ENCODE measurements at places on chromosomes 5 and 9.

GRCh38 chr9:2208991-2209390 is 193.8 kb downstream of the SMARCA2 start:
- DNase-seq: peak; percentile 29

GRCh38 chr9:133488686-133489252 is 9.9 kb upstream of the SLC2A6 start:
- DNase-seq: no peak

- DNase-seq: peak; percentile 84
Observed at GRCh38 chr5:134533115-134533815, 7.8 kb downstream of the JADE2 start.

DNA sequence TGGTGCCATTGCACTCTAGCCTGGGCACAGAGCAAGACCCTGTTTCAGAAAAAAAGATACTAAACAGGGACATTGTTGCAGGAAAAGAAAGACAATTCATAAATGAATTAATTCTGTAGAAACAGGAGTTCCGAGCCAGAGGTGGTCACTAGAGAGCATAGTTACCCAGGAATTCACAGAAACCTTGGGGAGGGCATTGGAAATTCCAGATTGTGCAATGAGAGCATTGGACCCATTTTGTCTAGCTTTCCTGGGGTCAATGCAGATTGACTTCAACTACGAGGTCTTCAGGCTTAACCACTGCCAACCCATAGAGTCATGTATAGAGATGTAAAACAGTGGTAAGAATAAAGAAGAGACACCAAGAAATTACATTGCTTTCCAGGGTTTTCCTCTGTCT is 63.1 kb downstream of the ABHD17B start:
- DNase-seq: no peak

DNA sequence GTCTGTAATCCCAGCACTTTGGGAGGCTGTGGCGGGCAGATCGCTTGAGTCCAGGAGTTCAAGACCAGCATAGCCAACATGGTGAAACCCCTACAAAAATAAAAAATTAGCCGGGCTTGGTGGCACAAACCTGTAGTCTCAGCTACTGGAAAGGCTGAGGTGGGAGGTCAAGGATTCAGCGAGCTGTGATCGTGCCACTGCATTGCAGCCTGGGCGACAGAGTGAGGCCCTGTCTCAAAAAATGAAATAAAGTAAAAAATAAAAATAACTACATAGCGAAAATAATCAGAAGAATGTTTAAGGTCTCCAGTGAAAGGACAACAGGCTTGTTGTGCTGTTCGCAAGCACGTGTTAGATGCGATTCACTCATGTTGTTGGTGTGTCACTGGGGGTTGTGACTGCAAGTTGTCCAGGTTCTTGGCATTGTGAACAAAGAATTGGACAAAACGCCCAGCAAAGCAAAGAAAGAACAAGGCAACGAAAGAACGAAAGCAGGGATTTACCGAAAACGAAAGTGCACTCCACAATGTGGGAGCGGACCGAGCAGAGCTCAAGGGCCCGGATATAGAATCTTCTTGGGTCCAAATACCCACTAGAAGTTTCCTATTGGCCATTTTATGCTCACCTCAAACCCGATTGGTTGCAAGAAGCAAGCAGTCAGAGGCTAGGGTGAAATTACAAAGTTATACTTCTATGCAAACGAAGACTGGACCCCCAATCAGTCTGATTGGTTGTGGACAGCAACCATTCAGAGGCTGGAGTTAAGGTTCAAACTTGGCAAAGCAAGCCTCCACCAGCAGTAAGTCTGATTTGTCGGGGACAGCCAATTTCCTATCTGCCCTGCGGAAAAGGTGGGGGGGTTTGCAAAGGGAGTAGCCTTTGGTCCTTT is 844 bp upstream of the MCCC2 start:
- DNase-seq: peak; percentile 17

DNA sequence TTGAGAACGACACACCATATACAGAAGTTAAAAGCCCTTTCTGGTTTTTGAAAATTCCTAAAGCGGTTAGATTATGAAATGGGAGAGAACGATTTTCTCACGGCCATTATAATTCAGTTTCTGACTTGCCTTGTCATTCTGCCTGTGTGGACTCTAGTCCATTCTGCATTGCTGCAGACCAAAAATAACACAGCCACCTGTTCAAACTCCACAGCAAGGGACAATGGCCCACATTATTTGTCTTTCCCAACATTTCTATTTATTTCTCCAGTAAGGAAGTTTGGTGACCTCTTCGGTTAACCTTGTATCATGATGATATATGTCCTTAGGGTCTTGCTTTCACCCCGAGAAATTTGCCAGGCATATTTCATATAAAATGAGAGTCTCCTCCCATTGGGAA is 497.7 kb downstream of the BRINP1 start:
- no peak for DNase-seq

DNA sequence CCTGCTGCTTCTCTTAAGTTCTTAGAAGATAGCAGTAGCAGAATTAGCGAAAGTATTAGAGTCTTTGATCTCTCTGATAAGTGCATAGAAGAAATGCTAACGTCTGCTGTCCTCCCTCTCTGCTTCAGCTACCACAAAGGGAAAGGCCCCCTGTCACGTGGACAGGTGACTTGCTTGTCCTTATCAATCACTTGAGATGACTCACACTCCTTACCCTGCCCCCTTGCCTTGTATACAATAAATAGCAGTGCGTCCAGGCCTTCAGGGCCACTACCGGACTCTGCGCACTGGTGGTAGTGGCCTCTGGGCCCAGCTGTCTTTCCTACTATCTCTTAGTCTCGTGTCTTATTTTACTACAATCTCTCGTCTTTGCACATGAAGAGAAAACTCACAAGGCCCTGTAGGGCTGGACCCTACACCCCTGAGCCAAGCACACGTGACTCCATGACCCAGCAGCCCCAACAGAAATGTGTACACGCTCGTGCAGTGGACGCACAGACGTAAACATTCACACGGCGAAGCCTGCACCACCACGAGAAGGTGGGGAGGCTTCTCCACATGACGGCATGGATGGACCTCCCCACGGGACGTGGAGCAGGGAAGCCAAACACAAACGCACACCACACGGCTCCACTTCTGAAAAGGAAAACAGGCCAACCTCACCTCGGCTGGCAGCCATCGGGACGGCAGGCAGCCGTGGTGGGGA is 38.3 kb downstream of the PNPLA7 start:
- no peak for DNase-seq

DNA sequence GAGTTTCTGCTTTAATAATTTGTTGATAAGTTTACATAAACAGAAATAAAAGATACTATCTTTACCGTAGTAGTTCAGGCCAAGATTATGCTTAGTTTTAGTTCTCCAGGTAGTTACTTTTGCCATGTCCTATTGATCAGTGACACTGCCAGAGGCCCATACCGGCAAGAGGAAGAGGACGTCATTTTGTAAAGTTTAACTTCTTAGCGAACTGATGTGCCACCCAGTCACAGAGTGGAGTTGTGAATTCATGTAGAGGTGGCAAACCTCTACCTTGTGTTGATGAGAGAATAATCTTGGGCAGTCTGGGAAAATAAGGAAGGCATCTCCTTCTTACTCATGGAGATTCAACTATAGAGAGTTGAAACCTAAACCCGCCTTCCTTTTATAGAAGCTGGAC is 21.8 kb downstream of the RGMB start:
- DNase-seq: no peak

GRCh38 chr5:148823871-148824270 is 2.5 kb upstream of the ADRB2 start:
- DNase-seq: no peak

DNA sequence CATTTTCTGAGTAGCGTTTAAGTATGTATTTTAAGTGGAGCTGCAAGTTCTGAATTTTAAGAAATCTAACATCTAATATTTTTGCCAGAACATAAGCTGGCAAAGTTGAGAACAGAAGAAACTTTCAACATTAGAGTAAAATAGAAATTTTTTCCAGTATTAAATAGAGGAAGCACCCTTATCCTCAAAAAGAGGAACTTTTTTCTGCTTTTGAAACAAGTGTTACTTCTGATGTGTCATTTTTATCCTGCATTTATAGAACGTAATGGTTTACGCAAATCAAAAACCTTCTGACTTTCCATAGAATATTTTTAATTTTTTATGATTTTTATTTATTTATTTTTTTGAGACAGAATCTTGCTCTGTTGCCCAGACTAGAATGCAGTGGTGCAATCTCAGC is 21.8 kb downstream of the ZBED3 start:
- DNase-seq: no peak

DNA sequence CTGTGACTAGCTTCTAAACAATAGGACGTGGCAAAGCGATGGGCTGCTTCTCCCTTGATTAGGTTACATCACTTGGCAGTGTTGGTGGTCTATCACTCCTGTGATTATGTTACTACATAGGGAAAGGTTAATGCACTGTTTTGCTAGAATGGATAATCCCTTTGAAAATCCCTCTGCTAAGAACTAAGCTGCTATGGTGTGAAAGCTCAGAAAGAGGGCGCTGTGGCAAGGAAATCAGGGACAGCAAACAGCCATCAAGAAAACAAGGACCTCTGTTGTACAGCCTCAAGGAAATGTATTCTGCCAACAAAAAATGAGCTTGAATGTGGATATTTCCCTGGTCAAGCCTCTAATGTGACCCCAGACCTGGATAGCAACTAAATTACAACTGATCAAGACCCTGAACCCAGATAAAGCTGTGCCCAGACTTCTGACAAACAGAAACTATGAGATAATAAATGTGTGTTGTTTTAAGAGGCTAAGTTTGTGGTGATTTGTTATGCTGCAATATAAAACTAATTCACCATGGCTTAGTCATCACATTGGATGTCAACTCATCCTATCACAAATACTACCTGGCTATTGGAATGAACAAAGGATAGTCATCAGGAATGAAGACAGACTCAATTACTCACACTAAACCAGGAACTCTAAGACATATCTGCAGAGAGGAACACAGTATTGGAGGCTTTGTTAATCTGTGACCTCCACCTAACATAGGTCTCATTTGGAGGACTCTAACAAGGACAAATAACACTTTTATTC is 1215.9 kb downstream of the EFNA5 start:
- peak; percentile 2 for DNase-seq

DNA sequence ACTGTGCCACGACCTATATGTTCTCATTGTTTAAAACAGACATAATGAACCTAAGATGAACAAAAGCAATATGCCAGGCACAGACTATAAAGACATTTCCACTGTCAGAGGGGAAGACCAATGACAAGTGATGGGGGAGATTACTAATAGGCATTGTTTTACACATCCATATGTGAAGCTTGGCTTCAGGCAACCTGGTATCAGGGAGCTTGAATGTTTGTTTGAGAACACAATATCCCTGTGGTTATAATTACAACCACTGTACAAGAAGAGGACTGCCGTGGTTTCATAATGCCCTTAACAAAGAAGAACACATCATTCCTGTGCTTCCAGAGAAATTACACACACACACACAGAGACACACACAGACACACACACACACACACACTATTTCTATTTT is 385.7 kb downstream of the BNC2 start:
- no peak for DNase-seq

DNA sequence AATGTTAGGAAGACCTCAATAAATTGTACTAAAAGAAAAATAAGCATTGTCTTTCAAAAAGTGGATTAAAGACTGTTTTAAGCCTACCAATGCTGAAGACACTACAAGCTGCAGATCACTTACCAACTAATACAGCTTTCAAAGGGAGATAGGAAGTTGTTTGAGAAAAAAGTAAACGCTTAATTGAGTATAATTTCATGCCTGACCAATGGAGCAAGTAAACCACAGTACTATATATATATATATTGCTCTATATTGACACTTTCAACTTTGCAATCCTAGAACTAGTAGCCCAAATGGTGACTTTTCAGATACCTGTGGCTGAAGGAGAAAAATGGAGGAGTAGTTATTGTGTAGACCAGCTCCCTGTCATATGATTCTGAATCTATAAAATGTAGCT is 85.7 kb downstream of the FREM1 start:
- no peak for DNase-seq

- DNase-seq: peak; percentile 76
Observed at GRCh38 chr5:59893429-59894227, at the start of gene PDE4D. Gene PDE4D (minus strand): TSS chr5:59893726.

DNA sequence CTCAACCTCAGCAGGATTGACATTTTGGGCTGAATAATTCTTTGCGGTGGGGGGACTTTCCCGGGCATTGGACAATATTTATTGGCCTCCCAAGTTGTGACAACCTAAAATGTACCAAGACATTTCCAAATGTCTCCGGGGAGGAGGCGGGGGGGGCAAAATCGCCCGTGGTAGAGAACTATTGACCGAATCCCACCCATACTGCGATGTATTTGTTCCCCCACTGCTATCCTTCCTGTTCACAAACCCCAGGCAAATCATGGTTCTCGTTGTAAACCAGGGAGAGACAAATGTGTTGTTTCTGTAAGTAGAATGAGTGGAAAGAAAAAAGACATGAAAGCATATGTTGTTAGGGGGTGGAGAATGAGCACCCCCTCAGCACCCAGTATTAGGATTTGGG is 141.9 kb downstream of the PSAT1 start:
- no peak for DNase-seq

GRCh38 chr5:134594336-134594735 is 38.3 kb downstream of the SAR1B start:
- no peak for DNase-seq

- DNase-seq: no peak
Observed at GRCh38 chr9:112031400-112031799, 134.8 kb downstream of the UGCG start.

DNA sequence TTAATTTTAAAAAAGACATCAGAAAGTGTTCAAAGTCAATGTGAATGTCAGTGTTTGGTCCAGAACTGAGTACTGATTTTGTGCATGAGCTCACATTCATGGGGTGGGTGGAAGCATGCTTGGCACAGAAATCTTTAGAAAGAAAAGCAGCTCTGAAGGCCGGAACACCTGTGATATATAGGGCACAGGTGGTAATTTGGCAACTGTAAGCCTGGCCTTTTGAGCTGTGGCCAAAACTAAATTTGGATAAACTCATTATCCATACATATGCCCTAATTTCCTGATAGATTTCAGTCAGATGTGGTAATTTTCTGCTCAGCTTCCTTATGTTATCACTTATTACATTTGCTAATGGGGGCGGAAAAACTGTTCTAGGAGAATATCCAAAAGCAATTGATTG is 211.4 kb downstream of the HCN1 start:
- DNase-seq: no peak

GRCh38 chr5:90308787-90309585 is 100.6 kb downstream of the CETN3 start:
- DNase-seq: no peak

DNA sequence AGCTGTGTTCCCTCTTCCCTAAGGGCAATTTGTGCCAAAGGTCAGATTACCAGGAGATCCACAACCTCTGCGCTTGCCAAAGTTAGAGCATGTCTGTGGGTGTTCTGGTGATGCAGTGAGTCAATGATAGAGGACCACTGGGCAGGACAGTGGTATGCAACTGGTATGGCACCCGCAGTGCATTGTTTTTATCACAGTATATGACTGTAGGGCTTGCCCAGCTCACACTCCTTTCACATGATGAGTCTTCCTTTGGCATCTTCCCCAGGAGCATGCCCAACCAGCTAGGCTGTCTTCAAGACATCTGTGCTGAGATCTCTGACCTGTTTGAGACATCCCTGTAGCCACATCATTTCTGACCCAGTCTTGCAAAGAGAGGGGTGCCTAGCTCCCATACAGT is 1650.0 kb upstream of the CDH6 start:
- no peak for DNase-seq

GRCh38 chr5:159545156-159545555 is 214.9 kb upstream of the IL12B start:
- DNase-seq: peak; percentile 27

- DNase-seq: no peak
Observed at GRCh38 chr5:166058660-166059059, 2232.8 kb upstream of the WWC1 start.

Data from suppressor macrophage (primary cell).